Retina (tissue), 1 donor: ENCODE measurements at places on chromosomes 11 and 22.

GRCh38 chr11:45647329-45647728 lies 18.1 kb downstream of the CHST1 start:
- no peak for DNase-seq

DNA sequence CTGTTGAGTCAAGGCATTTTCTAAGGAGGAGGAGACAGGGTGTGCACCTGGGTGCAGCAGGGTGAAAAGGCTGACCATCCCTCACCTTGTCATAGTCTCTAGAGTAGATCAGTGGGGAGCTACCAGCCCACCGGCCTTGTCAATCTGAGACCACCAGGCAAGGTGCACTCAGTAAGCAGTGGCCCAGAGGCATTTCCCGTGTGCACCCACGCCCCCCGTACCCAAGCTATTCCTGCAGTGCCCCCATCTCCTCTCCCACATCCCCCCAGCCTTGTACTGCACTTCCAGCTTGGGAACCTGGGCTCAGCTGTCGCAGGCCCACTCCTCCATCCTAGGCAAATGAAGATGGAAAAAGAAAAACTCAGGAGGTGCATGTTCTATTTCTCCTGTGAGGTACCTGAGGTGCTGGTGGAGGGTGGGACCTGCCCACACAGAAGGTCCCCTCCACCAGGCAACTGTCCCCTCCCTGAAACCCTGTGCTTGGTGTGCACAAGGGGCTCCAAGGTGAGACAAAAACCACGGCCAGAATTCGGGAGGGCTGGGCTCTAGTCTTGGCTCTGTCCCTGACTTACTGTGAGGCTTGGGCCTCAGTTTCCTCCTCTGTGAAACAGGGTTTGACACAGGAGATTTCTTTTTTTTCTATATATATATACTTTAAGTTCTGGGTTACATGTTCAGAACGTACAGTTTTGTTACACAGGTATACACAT lies 8.4 kb downstream of the P2RY2 start:
- DNase-seq: no peak

DNA sequence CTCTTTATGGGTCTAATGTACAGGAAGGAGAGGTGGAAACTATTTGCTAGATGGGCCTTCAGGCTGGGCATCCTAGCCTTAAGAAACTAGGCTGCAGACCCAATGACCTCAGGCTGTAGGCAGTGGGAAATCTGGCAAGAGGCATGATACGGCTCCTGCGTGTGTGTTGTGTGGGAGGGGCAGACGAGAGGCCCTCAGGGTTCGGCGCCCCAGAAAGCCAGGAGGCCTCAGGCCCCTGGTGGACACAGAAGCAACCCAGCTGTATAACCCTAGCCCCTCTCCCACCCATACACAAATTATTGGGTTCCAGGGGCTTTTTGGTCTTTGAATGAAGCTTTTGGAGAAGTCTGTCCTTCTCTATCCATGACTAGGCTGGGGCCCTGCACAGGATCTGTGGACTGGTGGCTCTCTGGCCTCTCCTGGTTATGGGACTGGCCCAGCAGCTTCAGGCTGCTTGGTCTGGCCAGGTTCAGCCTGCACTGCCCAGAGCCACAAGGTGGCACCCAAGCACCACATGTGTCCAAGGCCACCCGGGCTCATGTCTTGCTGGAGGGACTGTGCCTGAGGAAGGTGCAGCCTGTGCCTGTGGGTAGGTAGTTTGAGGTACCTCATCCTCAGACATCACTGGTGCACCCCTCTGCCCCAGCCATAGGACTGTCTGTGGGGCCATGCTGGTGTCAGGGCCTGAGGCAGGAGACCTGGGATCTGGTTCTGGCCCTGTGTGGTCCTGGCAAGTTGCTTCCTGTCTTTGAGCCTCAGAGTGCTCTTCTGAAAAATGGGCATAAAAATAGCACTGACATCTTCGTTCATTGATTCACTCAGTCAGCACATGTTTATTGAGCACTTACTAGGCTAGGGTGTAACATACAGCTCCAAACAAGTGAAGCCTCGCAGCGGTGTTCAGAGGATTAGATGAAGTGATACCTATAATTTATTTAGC lies 87.5 kb downstream of the RRM1 start:
- peak; percentile 59 for DNase-seq

GRCh38 chr11:70212227-70212811 lies 9.2 kb downstream of the FADD start:
- DNase-seq: no peak

DNA sequence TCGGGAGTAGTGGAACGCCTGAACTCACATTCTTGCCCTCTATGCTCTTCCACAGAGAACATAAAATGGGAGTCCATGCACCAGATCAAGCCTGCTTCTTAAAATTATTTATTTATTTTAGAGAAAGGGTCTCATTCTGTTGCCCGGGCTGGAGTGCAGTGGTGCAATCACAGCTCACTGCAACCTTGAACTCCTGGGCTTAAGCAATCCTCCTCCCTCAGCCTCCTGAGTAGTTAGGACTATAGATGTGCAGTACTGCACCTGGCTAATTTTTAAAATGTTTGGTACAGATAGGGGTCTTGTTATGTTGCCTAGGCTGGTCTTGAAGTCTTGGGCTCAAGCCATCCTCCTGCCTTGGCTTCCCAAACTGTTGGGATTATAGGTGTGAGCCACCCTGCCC lies 13.0 kb downstream of the SLC6A5 start:
- DNase-seq: no peak

DNA sequence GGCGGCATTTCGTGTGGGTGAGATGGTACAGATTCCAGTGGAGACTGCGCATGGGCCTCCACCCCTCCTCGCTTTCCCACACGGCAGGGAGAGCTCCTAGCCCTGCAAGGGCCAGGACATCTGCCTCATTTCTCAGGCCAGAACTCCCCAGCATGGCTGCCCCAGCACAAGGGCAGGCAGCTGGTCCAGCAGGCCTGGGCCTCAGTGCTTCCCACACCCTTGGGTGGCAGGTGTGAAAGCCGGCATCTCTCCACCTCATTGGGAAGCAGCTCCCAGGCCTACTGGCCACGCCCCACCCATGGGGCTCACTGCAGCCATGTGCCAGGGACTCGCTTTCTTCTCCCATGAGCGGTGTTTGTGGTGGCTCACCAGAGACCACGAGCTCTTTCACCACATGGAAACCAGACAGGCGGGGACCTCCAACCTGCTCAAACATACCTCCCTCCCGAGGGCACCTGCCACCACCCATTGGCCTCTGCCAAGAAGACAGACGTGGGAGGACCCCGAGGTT lies 79.1 kb downstream of the NAT10 start:
- no peak for DNase-seq

- no peak for DNase-seq
Measured at GRCh38 chr11:117830072-117830471, 5.5 kb upstream of the FXYD2 start.

DNA sequence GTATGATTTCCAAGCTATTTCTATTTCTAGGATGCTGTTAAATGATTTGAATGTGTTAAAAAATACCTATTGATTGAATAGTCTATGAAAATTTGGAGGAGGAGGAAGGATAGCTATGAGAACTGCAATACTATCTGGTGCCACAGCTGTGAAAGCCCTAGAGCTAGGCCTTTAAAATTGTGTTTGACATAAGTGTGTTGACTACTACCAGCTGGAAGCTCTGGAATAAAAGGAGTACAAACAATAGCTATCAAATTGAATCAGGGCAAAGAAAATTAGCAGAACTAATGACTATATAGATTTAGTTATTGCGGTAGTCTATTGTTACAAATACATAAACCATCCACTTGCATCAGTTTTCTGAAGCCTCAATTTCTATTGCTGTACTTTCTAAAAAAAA lies 124.8 kb upstream of the CNTN5 start:
- DNase-seq: peak; percentile 40

DNA sequence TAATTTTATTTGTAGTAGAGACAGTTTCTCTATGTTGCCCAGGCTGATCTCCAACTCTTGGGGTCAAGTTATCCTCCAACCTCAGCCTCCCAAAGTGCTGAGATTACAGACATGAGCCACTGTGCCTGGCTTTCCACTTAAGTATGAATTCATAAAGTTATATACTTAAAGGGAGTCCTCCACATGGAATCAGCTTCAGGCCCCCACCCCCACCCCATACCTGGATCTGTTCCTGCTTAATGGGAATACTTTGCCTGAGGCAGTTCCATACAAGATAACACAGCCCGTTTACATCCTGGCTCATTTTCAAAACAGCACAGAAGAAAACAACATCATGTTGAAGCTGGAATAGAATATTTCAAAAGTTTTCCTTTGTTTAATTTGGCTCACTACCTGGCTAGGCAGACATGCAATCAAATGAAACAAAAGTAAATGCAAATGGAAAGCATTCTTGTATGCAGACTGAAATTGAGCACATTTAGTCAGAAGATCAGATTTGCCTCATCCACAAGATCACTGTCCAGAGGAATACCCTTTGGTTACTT lies 82.4 kb downstream of the FAT3 start:
- DNase-seq: no peak

- no peak for DNase-seq
Measured at GRCh38 chr11:106353031-106353430, 275.6 kb downstream of the AASDHPPT start.

DNA sequence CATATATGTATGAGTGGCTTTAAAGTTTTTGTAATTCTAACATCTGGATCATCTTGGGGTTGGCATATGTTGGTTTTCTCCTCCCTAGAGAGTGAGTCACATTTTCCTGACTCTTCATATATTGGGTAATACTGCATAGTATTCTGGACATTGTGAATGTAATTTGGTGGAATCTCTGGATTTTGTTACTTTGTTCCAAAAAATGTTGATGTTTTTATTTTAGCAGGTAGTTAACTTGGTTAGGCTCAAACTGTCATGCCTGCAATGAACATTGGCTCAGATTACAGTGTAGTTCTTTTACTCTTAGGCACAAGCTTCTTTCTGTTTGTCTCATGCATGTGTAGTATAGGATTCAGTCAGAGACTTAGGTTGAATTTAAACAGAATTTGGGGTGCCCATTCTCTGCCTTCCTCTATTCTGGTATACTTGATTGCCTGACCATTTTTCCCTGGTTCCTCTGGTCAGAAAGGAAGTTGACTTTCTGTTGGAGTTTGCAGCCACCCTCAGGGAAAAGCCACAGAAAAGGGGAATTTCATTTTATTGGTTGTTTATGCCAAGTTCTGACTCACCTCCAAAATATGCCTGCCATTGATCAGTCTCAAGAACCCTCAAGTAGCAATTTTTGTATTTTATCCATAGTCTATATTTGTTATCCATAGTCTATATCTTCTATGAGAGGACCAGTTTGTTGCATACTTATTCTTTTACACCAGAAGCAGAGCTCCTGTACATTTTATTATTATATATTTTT lies 151.7 kb downstream of the UVRAG start:
- DNase-seq: no peak

DNA sequence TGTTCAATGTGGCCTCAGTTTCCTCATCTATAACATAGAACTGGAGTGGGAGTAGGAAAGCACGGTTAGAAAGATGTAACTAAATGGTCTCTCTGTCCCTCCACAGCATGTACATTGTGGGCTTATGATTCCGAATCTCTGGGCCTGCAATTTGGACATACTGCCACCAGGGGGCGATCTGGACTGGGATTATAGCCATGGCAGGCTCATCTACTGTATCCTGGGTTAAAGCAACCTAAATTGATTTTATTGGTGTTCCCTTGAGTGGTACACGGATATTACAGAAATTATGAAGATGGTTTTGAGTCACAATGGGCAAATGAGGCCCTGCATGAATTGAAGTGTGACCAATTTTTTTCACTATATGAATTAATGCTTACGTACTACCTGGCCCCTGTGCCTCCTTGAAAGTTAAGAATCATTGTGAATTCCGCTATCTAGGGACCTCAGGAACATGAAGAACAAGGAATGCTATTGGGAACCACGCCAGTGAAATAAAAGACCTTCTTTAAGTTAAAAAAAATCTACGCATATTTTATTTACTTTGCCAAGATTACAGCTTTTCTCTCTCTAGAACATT lies 32.9 kb downstream of the TST start:
- no peak for DNase-seq

GRCh38 chr22:45496451-45496941 lies 6.2 kb upstream of the FBLN1 start:
- DNase-seq: no peak

DNA sequence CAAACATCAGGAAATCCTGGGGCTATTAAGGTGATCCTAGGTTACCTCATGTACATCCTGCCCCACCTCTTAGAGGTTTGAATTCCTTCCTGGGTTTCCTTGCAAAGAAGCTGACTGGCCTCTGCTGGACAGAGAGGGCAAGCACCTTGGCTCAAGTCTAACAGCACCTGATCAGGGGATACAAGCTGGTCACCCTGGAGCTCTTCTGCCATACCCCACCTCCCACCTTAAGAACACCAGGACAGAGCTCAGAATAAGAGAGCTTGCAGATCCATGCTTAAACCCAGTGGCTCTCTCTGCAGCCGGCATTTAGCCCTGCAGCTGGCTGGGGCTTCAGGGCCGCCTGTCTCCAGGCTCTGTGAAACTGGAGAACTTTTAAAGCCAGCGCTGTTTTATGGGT lies 386.6 kb upstream of the NARS2 start:
- DNase-seq: no peak

GRCh38 chr11:134561331-134561720 lies 149.3 kb upstream of the B3GAT1 start:
- DNase-seq: no peak

DNA sequence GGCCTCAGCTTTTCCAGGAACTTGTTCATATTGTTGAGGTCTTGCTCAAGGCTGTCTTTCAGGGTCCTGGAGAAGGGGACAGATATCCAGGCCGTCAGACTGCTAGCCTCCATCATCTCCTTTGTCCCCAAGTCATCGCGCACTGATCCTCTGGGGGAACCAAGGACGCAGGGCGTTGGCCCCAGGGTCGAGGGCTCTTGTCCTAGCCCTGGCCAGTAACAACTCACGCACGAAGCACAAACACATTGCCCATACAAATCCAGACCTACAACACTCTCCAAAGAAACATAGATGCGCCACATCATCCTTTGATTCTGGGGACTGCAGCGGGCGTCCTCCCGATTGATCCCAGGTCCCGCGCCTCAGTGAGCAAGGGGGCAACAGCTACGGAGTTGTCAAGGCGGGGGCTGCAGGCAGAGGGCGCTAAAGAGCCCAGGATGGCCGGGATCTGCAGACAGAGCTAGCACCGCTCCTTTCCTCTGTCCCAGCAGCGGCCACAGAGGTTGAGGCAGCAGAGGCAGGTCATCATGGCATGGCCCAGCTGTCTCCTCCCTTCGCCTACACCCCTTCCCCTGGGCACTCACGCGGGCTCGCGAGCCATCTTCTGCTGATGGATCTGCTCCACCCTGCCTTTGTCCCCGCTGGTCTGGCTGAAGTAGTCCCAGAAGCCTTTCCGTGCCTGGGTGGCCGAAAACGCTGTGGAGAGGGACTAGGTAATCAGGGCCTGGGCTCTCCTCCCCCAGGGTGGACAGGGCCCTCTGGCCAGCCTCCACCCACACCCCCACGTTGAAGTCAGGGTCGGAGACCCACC lies 472 bp downstream of the APOA5 start:
- DNase-seq: peak; percentile 91

DNA sequence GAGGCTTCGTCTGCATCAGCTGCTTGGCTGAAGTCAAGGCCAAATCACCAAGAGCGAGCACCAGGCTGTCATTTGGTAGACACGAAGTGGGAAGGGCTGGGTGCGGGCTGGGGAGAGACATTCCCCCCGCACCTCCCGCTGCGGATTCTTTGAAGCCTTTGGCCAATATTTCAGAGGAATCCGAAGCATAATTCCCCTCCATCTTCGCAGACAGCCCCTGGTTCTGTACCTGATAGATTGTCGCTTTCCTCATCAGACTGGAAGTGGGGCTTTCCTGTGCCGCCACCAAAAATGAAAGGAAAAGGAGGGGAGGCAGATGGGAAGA lies 15.3 kb downstream of the BLID start:
- DNase-seq: peak; percentile 77

GRCh38 chr11:48011102-48011797 lies 30.9 kb downstream of the PTPRJ start:
- DNase-seq: no peak

- no peak for DNase-seq
Measured at GRCh38 chr11:93822359-93822758, 28.1 kb downstream of the VSTM5 start.

GRCh38 chr11:36233204-36233603 lies 56.0 kb downstream of the COMMD9 start:
- no peak for DNase-seq
